ENCODE measurements at places on chromosomes 5 and 9.
A peak's percentile ranks its signal among the peaks of the same experiment; 100 is the strongest.

GRCh38 chr5:154476354-154477205, 1.4 kb downstream of the HAND1 start:
- no peak for DNase-seq

DNA sequence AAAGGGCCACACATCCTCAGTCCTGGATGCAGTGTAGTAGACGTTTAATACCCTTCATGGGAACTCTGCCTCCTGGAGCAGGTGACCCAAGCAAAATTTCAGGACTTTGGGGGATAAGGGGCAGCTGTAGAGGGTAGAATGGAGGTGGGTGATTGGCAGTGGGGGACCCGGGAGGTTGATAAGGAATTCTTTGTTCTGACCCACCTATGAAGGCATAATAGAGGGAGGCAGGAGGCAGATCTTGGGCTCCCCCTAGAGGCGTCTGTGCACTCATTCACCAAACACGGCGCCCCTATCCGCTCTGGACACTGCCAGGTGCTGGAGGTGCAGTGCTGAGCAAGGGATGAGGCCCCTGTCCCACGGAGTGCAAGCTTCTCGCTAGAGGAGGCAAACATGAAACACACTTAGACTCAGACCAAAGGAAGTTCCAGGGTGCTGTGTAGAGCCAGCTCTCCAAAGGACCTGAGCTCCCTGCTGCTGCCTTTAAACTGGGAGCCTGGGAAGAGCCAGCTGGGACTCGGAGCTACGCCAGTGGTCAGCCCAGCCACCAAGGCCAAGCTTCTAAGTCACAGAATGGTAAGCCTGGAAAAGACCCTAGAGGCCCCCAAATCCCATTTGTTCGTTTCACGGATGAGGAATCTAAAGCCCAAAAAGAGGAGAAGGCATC, 7.7 kb downstream of the IL17B start:
- peak; percentile 58 for DNase-seq

DNA sequence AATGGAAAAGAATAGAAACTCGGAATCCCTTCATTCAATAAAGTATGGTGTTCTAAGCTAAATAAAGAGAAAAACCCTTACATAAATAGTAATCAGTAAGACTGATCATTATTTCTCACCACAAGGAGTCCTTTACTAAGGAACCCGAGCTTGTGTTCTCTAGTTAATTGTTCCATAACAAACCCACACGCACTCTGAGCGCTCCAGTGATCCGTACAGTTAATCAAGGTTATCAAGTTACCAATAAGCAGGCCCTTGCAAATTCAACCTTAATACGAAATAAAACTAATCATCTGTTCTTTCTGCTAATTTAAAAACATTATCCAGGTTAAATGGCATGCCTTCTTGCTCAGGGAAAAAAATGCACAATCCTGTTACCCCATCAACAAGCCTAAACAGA, 224.4 kb downstream of the FRMD3 start:
- no peak for DNase-seq

DNA sequence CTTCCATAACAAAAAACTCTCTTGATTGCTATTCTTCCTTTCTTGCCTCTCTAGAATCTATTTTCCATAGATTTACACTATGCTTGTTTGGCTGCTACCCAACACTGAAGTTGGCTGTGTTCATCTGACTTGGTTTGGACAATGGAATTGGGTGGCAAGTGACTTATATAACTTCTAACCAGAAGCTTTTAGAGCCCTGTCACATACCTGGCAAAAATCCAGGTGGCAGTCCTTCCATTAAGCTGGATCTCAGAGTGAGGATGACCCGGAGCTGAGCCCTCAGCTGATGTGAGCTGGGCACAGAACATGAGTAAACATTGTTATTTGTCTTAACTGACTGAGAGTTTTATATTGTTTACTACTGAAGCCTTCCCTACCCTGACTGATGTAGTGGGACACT, 225.7 kb downstream of the TLR4 start:
- DNase-seq: no peak

GRCh38 chr5:172188893-172189692, 1.1 kb upstream of the STK10 start:
- no peak for DNase-seq

- DNase-seq: no peak
Observed at GRCh38 chr9:99213197-99213596, 8.5 kb downstream of the ALG2 start.

- DNase-seq: no peak
Observed at GRCh38 chr5:392431-392988, 50.5 kb upstream of the EXOC3 start.
